ENCODE measurements at places on chromosomes 7 and 10.

- DNase-seq: no peak
Measured at GRCh38 chr7:46932676-46933424, 649.1 kb downstream of the TNS3 start.

DNA sequence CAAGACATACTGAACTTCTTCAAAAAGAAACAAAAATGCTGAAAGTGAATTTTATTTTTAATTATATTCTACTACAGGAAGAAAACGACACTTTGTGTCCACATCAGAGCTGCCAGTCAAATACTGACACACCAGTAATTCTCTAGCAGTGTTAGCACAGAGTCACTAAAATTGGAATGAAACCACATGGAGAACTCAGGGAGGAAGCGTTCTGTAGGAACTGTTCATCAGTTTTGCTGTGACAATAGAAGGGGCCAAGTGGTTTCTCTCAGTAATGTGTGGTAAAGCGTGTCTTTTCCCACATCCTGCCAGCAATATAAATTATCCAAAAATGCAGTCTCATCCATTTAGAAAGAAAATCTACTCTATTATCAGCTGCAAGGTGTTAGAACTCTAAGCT, 683.3 kb downstream of the GRM8 start:
- no peak for DNase-seq

GRCh38 chr10:74953214-74953613, 126.8 kb downstream of the KAT6B start:
- DNase-seq: no peak

- DNase-seq: peak; percentile 61
Measured at GRCh38 chr7:5591278-5591874, 167.7 kb upstream of the TNRC18 start.

DNA sequence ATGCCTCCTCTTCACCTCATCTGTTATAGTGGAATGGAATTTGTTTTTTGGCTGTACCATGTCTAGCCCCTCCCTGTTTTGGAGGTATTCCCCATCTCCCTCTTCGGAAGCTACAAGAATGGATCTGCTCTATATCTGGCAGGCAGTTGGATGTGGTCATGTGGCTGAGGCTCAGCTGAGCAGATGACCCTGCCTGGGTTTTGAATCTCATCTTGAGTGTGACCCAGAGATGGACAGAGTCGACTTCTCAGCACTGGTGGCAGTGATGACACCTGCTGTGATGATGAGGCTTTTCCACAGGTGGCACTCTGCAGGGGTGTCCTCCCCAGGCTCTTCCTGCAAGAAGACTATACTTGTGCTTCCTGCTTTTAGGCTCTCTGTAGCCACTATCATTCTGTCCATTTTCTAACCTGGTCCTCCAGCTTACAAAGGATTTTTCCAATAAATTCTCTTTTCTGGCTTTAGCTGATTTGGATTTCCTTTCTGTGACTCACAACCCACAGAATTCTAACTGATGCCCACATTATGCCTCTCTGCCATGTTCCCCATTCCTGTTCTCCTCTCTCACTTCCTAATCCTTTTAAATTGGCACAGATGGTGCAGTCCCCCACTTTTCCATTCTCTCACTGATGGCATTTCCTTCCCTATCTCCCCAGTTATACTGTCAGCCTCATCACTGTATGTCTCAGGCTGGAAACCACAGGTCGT, 7.5 kb upstream of the ARHGAP22 start:
- DNase-seq: no peak

DNA sequence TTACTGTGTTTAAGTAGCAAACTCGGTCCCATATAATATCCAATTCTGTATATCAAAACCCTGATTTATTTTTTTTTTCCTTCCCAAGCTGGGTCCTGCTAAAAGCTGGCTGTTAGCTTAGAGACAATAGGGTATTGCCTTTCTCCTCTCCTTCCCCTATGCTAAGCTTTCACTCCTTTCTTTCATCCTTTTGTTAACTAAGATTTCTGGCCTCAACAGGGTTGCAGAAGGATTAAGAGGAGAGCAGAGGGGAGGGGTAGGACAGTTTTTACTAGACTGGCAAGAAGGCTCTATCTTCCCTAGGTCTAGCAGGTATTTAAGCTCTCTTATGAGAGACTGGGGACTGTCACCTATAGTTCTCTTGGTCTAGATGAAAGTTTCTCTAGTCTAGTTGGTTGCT, 229.2 kb downstream of the KCND2 start:
- DNase-seq: no peak

DNA sequence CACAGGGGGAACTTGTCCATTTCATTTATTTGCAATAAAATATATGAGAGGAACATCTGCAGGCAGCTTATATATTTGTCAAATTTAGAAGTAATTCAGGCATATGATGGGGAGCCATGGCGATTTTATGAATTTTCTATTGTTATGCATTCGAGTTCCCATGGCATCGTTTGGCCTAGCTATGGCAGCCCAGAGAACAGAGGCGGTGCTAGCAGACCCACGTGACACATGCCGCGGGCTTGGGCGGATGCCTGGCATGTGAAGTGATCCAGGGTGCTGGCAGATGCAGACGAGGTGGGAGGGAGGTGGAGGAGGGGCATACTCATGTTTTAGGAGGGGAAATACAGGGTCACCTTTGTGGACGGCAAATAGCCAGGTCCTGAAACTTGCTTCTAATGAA, 560.0 kb upstream of the GALNT17 start:
- no peak for DNase-seq

DNA sequence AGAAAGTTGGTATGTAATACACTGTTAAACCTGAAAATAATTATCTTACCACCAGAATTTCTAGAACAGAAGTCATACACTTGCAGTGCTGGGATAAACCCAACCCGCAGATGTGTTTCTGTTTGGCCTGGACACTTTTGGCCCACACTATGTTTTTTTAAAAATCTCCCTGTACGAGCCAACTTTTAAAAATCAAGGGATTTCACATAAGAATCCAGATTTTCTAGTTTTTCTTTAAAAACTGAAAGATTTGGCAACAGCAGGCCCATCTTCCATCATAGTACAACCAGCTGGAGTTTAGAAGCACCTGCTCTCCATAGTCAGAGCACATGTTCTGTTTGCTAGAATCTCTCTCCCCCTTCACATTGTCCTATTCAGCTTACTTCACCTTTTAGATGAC, 74.0 kb downstream of the TLL2 start:
- DNase-seq: no peak

DNA sequence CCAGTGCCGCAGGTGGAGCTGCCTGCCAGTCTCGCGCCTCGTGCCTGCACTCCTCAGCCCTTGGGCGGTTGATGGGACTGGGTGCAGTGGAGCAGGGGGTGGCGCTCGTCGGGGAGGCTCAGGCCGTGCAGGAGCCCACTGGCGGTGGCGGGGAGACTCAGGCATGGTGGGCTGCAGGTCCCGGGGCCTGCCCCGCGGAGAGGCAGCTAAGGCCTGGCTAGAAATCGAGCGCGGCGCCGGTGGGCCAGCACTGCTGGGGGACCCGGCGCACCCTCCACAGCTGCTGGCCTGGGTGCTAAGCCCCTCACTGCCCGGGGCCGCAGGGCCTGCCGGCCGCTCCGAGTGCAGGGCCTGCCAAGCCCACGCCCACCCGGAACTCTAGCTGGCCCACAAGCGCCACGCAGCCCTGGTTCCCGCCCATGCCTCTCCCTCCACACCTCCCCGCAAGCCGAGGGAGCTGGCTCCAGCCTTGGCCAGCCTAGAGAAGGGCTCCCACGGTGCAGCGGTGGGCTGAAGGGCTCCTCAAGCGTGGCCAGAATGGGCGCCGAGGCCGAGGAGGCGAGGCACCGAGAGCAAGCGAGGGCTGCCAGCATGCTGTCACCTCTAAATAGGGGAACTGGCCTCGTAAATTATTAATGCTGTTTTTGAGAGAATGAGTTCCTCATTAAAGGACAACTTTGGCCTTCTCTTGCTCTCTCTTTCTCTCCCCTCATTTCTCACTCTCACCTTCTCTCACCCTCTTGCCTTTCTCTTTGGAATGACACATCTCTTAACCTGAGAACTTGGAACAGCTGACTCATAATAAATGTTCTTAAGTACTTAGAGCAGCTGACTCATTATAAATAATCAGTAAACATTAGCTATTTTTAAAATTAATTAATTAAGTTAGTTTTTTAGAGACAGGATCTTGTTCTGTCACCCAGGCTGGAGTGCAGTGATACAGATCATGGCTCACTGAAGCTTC, 4.9 kb downstream of the ACADSB start:
- DNase-seq: no peak

GRCh38 chr7:99457650-99458493, 8.1 kb downstream of the ATP5MF start:
- no peak for DNase-seq

DNA sequence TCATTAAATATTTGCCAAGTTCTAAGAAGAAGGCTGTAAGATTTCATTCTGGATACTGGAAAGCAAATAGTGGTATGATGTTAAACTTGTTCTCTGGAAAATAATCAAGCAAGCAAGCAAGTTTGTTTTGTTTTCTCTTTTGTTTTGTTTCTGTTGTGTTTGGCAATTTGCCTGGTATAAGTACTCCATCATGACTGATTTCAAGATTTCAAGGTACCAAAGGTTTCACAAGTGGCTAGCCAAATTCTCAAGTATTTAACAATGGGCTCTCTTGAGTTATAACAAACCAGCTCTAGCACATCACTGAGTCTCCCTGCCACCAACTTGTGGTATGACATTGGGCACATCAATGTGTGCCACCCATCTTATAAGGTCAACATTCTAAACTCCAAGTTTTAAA, 151.7 kb upstream of the IGFBP3 start:
- DNase-seq: peak; percentile 69

DNA sequence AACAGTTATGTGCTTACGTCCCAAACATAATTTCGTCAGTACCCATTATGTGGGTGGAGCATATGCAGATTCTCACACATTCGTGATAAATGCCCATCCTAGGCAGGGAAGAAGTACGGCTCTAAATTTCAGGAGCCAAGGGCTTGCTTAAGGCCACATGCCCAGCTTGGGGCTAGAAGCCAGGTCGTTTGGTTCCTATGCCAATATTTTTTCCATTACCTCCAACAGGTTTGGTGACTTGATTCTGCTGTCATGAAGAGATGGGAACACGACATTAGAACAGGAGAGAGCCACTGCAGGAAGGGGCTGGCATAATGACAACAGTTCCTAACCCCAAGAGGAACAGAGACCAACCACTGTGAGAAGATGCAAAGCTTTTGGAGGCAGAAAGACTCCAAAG, 85.1 kb downstream of the HIPK2 start:
- DNase-seq: no peak

DNA sequence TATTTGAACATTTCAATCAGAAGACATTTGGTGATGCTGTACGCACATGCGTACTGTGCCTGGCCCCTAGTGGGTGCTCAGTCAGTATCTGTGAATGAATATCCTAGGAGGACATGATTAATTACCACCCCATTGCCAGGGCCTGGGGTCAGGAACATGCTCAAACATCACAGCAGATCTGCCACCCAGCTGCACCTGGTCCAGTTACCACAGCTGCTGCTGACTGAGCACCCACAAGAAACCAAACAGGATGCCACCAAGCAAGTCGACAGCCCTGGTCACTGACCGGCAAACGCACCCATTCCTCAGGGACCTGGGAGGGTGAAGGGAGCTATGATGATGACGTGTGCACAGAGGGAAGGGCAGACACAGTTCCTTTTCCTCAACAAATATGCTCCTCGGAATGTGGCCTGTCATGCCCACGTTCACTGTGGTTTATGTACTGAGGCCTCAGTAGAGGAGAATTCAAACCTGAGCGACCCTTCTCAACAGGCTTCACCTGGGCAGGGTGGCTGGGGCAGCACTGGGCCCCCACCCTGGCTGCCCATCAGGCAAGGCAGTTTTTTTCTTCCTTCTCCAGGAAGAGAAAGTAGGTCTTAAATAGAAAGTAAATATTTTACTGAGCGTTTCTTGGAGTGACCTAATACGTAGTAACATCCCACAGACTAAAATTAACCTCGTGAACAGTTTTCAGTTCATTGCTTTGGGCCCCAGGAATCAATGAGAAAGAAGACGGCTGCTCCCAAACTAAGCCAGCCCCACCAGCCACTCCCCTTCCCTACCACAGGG, 13.4 kb downstream of the CTBP2 start:
- no peak for DNase-seq

- no peak for DNase-seq
Measured at GRCh38 chr7:80783678-80784327, 135.0 kb downstream of the SEMA3C start.

DNA sequence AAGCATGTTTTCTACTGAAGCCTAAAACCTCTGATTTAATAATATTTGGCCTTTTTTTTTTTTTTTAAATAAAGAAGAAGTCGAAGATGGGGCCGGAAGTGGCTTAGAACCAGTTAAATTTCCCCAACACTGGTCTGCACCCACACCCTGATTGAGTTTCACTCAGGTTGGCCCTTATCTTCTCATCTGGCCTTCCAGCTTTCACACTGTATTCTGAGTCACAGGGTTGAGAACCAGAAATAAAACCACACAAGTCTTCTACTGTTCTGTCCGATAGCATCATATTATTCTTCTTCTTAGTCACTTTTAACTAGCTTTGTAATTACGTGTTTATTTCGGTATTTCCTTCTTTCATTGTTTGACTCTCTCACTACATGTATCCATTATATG, 9.9 kb downstream of the ZNF365 start:
- DNase-seq: no peak

- DNase-seq: no peak
Measured at GRCh38 chr7:36013246-36014014, 139.6 kb upstream of the EEPD1 start.

- peak; percentile 28 for DNase-seq
Measured at GRCh38 chr7:93923942-93924341, 2.4 kb downstream of the GNG11 start.

- no peak for DNase-seq
Measured at GRCh38 chr7:83579740-83580139, 69.2 kb downstream of the SEMA3E start.

DNA sequence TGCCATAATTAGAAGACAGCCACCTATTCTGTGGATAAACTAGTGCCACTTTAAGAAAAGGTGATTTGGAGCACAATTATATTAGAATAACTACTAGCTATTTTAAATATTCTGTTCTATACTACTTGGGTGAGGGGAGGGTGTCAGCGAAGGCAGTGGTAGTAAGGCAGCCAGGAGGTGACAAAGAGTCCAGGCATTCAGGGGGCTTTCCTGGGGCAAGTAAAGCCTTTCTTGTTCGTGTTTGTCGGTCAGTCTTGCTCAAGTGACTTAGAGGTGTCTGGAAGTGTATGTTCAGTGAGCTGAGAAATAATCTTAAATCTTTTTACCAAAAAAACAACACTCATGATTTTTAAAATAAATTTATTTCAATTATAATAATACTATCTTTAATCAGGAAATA, 34.4 kb downstream of the ADD3 start:
- DNase-seq: no peak

- DNase-seq: no peak
Measured at GRCh38 chr10:88254091-88254490, 329.0 kb downstream of the RNLS start.

- DNase-seq: no peak
Measured at GRCh38 chr7:143073556-143073955, 21.4 kb downstream of the OR6V1 start.

- DNase-seq: no peak
Measured at GRCh38 chr7:18425838-18426445, 69.6 kb upstream of the HDAC9 start.
